ENCODE measurements at places on chromosomes 1 and 21.

- DNase-seq = no peak
Observed at GRCh38 chr1:241918879-241919278, 38.7 kb upstream of the BECN2 start.

GRCh38 chr1:155139895-155140629 is at the start of gene DPM3:
Gene DPM3 (minus strand): TSS chr1:155140531. CDS start chr1:155140240, 291 bp downstream.
- DNase-seq = peak; percentile 81

DNA sequence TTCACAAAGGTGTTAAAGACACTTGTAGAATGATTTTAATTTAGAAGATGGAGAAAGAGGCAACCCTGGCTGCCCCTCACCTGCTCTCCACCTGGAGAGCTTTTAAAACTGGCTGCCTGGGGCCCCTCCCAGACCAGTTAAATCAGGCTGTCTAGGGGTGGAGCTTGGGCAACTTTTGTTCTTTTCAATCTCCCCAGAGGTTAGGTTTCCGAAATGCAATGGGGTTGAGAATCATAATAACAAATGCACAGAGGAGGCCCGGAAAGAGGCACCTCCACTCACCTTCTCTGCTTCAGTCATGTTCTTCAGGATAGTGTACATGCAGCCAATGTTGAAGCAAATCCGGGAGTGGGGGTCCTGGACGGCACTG is 400 bp downstream of the NCF2 start:
- DNase-seq = no peak

DNA sequence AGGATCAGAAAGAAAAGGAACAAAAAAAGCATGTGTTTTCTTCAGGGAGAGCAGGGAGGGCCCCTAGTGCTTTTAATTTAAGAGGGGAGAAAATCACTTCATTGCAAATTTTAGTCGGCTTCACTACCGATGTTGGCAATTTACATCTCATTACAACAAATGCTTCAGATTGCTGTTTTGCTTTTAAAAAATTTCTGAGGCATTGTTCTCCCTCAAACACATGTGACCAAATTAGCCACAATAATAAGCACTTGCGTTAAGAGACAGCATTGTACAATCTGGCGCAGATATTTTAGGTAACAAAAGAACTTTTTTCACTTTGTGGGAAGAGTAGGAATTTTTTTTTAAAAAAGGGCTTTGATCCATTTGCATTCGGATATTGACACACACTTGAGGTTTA is 29.8 kb downstream of the BEND5 start:
- DNase-seq = no peak

DNA sequence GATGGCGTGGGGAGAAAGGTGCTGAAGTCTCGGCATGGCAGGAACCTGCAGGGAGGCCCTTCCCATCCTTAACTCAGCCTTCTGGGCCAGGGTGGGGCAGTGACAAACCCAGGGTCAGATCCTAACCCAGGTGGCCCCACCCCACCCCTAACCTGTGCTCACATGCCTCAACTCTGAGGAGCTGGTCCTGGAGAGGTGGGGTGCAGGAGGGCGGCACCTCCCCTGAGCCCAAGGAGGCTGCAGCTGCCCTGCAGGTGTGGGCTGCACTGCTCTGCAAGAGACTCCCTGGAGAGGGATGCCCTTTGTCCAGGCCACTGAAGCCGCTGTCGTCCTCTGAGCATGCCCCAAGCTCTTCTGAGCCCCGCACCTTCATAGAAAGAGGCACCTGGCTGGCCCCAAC is 15.2 kb upstream of the ADAMTSL4 start:
- no peak for DNase-seq

DNA sequence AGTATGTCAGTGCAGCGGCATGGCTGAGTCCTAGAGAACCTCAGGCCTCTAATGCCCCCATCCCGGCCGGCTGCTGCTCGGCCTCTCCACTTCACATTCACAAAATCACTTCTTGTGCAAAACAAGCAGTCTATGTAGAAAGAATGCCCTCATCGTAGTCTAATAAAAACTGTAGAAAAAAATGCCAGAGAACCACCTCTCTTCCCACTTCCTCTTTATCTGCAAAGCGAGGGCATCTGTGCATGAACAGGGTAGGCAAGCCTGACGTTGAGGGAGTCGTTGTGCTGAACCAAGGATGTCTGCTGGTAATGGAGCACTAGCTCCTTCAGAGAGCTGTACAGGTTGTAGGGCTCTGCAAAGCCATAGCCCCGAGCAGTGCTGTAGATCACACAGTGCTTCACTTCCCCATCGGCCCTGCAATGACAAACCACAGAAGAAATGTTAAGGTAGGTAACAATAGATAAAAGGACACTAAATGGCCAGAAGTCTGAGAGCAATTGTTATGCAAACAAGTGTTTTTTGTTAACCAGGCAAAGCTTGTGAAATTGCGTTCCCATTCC is 88.9 kb downstream of the PIK3R3 start:
- no peak for DNase-seq

GRCh38 chr1:60989749-60990713 is 92.3 kb upstream of the NFIA start:
- peak; percentile 97 for DNase-seq

- DNase-seq = no peak
Observed at GRCh38 chr1:174445351-174445750, 2.4 kb upstream of the GPR52 start.

- DNase-seq = peak; percentile 37
Observed at GRCh38 chr1:54940042-54940441, 40.4 kb upstream of the TMEM61 start.

- no peak for DNase-seq
Observed at GRCh38 chr1:19449454-19450228, 35.7 kb downstream of the CAPZB start.

Measured in endothelial cell of umbilical vein (primary cell).